Stimulated activated CD8-positive, alpha-beta memory T cell treated with anti-CD3 and anti-CD28 coated beads, Interleukin-7, amount 100 ng/mL, for 1 hour (primary cell): ENCODE measurements at places on chromosomes 2 and 18.

GRCh38 chr2:142767847-142768246 lies 109.6 kb upstream of the KYNU start:
- DNase-seq = no peak

- DNase-seq = no peak
These were observed 237.7 kb downstream of the EIPR1 start for GRCh38 chr2:3139906-3140305.

- no peak for DNase-seq
These were observed 40.4 kb downstream of the C1QL2 start for GRCh38 chr2:119117891-119118882.

GRCh38 chr2:81739966-81740365 lies 1435.4 kb upstream of the LRRTM1 start:
- DNase-seq = no peak

GRCh38 chr2:19540739-19541525 lies 182.5 kb upstream of the OSR1 start:
- DNase-seq = no peak

- no peak for DNase-seq
These were observed 8.9 kb downstream of the ZFP36L2 start for GRCh38 chr2:43217228-43218154.

GRCh38 chr2:208627110-208627884 lies 220.7 kb downstream of the PTH2R start:
- DNase-seq = no peak
